H1 (cell line): ENCODE measurements at places on chromosomes 13 and 19. TPM values are rescaled to one million over a fixed set of nuclear protein-coding genes. Genes with fewer than 3 reads are reported as not detected.

DNA sequence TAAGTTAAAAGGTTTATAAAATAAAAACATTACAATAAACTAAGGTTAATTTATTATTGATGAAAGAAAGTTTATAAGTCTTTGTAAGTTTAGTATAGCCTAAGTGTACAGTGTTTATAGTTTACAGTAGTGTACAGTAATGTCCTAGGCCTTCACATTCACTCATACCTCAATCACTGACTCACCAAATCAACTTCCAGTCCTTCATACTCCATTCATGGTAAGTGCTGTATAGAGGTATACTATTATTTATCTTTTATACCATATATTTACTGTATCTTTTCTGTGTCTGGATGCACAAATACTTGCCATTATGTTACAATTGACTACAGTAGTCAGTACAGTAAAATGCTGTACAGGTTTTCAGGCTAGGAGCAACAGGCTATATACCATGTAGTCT is 490.0 kb downstream of the GPC6 start:
- no peak overlapping the region for H3K27ac ChIP-seq
- H3K36me3 ChIP-seq = no peaks in the 10 kb centered on the region
- no peaks in the 10 kb centered on the region for H3K27me3 ChIP-seq
- DNase-seq = no peak
- H3K4me3 ChIP-seq = no peak overlapping the region

Gene WDR88
- total RNA-seq = not detected in 2 replicates

DNA sequence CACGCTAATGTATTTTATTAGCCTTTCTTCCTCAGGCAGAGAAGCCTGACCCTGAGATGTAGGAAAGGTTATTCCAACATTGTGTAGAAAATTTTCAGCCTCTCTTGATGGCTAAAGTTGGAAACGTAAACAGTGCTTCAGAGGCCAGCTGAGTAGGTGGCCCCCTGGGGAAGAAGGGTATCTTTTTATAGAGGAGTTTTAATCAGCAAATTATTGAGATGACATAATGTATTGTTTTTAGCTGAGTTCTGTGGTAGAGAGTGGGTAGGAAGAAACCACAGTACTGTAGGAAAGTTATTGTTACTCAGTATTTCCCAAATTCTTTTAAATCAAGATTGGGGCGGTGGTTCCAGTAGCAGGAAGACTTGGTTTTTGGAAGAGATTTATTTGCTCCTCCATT is 268.8 kb downstream of the DLEU7 start:
- H3K27ac ChIP-seq = no peak overlapping the region
- H3K36me3 ChIP-seq = no peaks in the 10 kb centered on the region
- H3K4me3 ChIP-seq = no peak overlapping the region
- no peaks in the 10 kb centered on the region for H3K27me3 ChIP-seq
- no peaks in the 10 kb centered on the region for H3K4me1 ChIP-seq
- no peak for DNase-seq

Gene PGLYRP2
- total RNA-seq = not detected in 2 replicates

Gene FXYD7
- 14.3 and 15.4 TPM in 2 replicates for total RNA-seq

Gene PCDH17
- total RNA-seq = 0.60 and 0.67 TPM in 2 replicates

DNA sequence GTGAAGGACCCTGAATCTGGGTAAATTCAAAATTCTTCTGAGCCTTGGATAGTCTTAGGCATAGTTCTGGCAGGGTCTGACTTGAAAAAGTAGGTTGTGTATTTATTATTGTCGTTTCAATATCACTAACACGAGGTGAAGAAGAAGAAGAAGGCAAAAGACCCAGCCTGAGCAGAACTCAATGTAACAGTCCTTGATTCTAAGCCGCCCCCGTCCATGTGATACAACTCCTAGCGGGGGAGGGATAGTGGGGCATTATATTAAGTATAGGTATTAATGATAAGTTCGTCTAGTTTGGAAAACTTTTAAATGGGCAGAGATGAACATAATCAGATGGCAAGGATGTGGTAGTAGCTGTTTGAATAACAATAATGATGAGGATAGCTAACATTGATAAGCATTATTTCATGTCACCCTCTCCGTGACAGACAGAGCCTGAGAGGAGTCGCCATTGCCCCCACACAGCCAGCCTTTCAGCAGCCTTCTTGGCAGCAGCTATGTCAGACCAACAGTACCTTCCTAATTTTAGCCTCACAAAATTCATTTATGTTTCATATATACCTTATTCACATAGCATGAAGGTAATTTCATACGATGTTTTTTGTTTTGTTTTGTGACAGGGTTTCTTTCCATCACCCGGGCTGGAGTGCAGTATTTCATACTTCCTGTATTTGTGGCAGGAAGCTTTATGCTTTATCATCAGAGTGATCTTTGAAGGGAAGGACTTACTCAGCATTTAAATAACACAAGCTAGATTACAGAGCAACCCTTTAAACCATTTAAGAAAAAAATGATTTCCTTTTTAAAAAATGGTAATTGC is 64.4 kb upstream of the NPAS1 start:
- H3K4me3 ChIP-seq = no peak overlapping the region
- H3K27ac ChIP-seq = no peak overlapping the region
- H3K4me1 ChIP-seq = no peaks in the 10 kb centered on the region
- no peaks in the 10 kb centered on the region for H3K27me3 ChIP-seq

Gene SLAIN1
- 37.0 and 37.7 TPM in 2 replicates for total RNA-seq

DNA sequence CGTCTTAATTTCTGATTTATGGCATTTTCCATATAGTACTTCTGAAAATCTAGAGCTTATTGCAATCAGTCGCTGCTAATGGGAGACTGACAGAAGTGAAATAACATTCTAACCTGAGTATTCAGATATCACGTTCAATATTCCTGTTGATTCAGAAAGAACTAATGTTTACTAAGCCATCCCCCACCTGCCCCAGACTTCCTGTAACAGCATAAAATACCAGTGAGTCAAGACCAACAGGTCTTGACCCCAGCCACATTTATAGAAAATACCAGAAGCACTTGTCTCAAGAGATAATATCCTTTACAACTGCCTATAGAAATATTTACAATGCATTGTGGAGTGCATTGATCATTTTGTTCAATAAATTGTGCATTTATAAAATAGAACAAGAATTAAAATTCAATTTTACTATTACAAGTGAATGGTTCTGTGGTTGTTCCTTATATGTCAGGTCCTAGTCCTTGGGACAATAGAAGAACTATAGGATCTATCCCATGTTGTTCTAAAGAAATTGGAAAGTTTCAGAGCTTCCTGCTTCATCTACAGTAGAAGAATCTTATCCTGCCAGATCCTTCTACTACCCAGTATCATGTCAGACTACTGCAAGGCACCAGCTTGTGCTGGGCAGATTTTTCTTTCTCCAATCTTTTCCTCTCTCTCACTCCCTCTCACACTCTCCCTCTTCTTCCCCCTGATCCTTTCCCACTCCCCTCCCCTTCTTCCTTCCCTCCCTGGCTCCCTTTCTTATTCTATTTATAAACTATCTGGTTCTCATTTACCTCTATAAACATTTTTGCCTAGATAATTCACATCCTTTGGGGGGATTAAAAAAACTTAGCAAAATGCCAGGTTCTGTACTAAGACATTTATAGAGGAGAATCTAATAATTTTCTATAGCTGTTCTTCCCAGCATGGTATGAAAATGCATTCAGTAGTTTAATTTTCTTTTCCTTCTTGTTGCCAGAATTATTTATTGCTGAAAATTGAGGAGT is 629.9 kb downstream of the DIAPH3 start:
- no peaks in the 10 kb centered on the region for H3K36me3 ChIP-seq
- no peaks in the 10 kb centered on the region for H3K27me3 ChIP-seq

Gene SLC1A5
- 290 and 291 TPM in 2 replicates for total RNA-seq

- H3K4me1 ChIP-seq = no peaks in the 10 kb centered on the region
- no peaks in the 10 kb centered on the region for H3K27me3 ChIP-seq
- no peak overlapping the region for H3K27ac ChIP-seq
- H3K4me3 ChIP-seq = no peak overlapping the region
These were observed 11.5 kb downstream of the MPND start for GRCh38 chr19:4354897-4355296.

Gene CYP2A6
- not detected in 2 replicates for total RNA-seq

DNA sequence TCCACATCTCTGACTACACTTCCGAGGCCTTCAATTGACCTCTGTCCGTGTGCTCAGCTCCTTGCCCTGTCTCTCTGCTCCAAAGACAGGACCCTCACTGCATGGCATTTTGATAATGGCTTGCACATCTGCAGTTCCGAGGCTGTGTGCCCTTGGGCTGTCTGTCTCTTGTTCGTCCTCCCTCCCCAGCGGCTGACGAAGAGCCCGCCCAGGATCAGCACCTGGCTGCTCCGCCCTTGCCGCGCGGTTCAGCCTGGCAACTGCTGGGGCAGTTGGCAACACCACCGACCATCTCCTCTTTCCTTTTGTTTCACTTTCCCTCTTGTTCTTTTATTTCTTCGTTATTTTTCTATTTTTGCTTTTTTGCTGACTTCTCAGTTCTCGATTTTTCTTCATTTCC is 270.4 kb downstream of the TEX29 start:
- no peak for DNase-seq
- no peak overlapping the region for H3K27ac ChIP-seq
- no peaks in the 10 kb centered on the region for H3K27me3 ChIP-seq
- H3K36me3 ChIP-seq = no peaks in the 10 kb centered on the region

Gene CNFN
- total RNA-seq = 8.9 and 12.6 TPM in 2 replicates

DNA sequence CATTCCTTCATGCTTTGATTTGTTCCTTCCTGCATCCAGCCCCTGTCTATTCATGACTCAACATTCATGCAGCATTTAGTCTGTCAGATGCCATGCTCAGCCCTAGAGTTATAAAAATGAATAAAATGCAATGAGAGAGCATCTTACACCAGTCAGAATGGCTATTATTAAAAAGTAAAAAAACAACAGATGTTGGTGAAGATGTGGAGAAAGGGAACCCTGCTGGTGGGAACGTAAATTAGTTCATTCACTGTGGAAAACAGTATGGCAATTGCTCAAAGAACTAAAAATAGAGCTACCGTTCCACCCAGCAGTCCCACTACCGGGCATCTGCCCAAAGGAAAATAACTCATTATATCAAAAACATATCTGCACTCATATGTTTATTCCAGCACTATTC is 70.0 kb upstream of the GTF3A start:
- peaks cover 10% of the 10 kb centered on the region; the same call in 1 of the 2 replicates for H3K4me1 ChIP-seq
- H3K27ac ChIP-seq = no peak overlapping the region
- no peak for DNase-seq
- H3K27me3 ChIP-seq = no peaks in the 10 kb centered on the region

DNA sequence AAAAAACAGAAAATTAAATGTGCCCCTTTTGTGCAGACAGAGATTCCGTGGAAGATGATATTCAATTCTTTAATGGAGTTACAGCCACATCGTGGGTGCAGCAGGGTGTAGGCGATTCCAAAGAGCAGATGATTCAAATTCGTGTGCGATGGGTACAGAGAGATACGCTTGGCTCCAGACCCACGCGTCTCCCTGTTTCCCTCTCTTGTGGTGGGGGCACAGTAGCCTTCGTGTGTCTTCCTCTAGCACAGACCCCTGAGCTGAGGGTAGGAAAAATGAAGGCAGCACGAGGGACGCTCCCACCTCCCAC is 4.8 kb downstream of the TSPAN16 start:
- H3K4me3 ChIP-seq = no peak overlapping the region
- no peaks in the 10 kb centered on the region for H3K27me3 ChIP-seq
- no peak for DNase-seq
- no peaks in the 10 kb centered on the region for H3K36me3 ChIP-seq

Gene ZBTB7A
- 16.6 and 17.8 TPM in 2 replicates for total RNA-seq

- H3K4me1 ChIP-seq = no peaks in the 10 kb centered on the region
- DNase-seq = no peak
- H3K27me3 ChIP-seq = no peaks in the 10 kb centered on the region
- no peaks in the 10 kb centered on the region for H3K36me3 ChIP-seq
These were observed 75.8 kb upstream of the UBAC2 start for GRCh38 chr13:99124794-99125316.

GRCh38 chr19:5138606-5139582 is 170.0 kb downstream of the KDM4B start:
- H3K4me3 ChIP-seq = no peak overlapping the region
- H3K36me3 ChIP-seq = peaks cover 9% of the 10 kb centered on the region; the same call in 1 of the 2 replicates

Gene PNMA8A
- 21.6 and 22.8 TPM in 2 replicates for total RNA-seq

DNA sequence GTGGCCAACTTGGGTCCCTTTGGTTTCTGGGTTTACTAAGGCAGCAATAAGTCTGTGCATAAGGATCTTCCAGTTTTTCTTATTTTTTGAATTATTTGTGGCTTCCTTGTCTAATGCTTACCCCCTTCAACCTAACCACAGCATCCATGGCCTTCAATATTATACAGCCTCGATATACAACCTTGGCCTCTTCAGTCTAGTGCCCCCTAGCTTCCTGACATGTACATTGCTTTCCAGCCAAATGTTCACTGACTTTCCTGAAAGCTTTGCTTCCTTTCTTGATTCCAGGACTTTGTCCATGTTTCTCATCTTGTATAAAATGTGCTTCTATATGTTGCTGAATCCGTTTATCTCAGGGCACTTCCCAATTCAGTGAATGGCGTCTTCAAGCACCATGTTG is 310.1 kb downstream of the OLFM4 start:
- no peak overlapping the region for H3K4me3 ChIP-seq
- H3K27ac ChIP-seq = no peak overlapping the region
- no peak for DNase-seq
- peaks cover 10% of the 10 kb centered on the region; the same call in 1 of the 2 replicates for H3K27me3 ChIP-seq
- H3K4me1 ChIP-seq = peaks cover 12% of the 10 kb centered on the region
- H3K36me3 ChIP-seq = no peaks in the 10 kb centered on the region

Gene SELENOV
- 8.4 and 11.0 TPM in 2 replicates for total RNA-seq

Gene SIGLEC11
- not detected in 2 replicates for total RNA-seq

Gene ZNF358
- 40.0 and 44.0 TPM in 2 replicates for total RNA-seq

Gene ITGBL1
- total RNA-seq = not detected in 2 replicates
